Colonic mucosa (tissue), 4 donors: ENCODE measurements at places on chromosomes 4 and X.
A peak's percentile ranks its signal among the peaks of the same experiment; 100 is the strongest.

GRCh38 chr4:133869486-133869885, 332.1 kb downstream of the PABPC4L start:
- DNase-seq, result no peak

GRCh38 chr4:88163336-88163735, 4.9 kb upstream of the ABCG2 start:
- DNase-seq, result no peak

DNA sequence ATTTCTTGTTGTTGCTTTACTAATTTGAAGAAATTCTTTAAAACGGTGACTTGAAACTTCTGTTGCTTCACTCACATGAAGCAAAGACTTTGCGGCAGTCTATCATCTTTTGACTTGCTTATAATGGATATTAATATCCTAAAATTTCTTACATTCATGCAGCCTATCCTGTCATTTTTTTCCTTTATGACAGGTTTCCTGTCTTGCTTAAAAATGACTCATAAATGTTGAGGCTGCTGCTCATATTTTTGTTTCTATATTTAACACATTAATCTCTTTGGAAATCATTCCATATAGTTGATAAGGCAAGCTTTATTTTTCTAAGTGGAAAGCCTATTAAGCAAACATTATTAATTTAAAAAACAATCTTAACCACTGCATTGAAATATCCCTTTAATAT, 176.6 kb upstream of the GALNTL6 start:
- no peak for DNase-seq

DNA sequence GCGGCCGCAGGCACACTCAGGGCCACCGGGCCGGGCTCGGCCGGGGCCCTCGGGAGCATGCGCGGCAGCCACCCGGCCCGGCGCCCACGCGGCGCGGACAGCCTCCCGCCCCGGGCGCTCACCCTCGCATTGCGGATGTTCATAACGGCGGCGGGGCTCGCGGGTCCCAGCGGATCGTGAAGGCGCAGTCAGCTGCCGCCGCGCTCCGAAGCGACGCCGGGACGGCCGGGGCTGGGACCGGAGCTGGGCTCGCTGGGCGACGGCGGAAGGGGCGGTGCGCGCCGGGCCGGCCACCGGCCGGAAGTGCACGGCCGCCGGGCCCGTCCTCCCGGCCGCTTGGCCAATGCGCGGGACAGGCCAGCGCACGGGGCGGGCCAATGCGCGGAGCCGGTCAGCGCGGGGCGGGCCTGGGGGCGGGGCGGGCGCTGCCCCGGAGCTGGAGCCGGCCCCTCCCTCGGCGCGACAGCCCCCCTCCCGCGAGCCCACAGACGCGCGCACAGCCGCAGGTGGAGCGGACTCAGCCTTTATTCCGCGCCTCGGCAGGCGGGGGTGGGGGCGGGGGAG, at the start of gene NAA10:
Gene NAA10 (minus strand): TSS at position 276 of the 564 bp plus-strand sequence. CDS start 133 bp downstream, at position 143.
- peak; percentile 69 for DNase-seq

- DNase-seq, result no peak
These were observed 7.4 kb downstream of the ABLIM2 start for GRCh38 chr4:8151165-8151650.

DNA sequence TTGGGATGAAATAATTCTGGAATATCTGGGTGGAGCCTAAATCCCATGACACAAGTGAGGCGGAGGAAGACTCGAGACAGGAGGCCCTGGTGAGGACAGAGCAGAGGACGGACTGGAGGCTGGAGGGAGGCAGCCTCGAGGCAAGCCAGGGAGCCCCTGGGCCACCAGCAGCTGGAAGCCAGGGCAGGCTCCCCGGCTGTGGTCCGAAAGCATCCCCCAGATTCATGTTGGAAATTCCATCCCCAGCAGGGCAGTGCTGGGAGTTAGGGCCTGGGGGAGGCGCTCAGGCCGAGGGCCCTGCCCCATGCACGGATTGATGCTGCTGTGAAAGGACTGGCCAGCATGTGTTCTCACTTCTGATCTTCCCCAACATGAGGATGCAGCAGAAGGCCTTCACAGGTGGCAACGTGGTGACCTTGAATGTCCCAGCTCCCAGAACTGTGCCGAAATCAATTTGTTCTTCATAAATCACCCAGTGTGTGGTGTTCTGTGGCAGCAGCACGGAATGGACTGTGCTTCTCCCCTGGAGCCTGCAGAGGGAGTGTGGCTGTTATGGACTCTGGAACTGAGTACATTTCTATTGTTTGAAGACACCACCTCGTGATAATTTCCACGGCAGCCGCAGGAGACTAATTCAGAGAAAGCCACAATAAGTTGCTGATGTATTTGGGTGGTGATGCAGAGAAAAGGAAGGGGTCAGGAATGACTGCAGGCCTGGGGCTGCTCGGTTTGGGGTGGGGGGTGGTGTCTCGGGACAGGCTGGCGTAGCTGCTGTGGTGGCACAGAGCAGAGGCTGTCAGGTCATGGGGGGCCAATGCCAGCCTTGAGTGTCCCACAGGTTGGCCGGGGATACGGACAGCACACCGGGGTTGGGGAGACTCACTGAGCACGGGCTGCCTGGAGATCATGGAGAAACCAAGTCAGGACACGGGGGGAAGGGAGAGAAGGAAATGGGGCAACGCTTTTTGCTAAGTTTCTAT, 56.9 kb downstream of the PCGF3 start:
- no peak for DNase-seq
